ENCODE measurements at places on chromosomes 7 and 10.

- DNase-seq, result no peak
Observed at GRCh38 chr10:79239275-79239779, 107.9 kb upstream of the PPIF start.

DNA sequence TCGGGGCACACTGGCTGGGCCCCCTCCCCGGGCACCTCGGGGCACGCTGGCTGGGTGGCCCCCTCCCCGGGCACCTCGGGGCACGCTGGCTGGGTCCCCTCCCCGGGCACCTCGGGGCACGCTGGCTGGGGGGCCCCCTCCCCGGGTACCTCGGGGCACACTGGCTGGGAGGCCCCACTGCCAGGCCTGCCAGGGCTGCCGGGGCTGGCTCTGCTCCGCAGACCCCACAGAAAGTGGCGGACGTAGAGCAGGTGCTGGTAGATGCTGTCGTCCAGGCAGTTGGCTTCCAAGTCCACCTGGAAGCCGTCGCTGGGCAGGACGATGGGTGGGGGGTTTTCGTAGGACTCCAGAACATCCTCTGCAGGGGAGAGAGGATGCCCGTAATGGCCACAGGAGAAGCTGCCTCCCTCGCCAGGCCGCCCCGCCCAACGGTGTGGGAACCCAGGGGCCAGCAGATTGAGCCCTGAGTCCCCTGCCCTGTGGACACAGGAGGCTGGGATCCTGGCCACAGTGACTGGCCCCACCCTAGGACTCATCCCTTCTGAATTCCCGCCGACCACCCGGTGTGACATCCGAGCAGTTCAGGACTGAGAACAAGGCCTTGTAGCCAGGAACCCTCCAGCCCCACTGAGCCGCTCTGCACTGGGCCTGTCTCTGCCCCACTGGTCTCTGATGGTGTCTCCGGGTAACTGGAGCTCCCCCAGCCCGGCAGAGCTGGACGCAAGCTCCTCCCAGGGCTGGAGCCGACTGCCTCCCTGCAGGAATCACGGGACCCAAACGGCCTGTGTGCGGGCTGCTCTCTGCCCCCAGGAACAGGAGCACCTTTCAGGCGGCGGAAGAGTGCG lies 28.2 kb downstream of the AP5Z1 start:
- no peak for DNase-seq

DNA sequence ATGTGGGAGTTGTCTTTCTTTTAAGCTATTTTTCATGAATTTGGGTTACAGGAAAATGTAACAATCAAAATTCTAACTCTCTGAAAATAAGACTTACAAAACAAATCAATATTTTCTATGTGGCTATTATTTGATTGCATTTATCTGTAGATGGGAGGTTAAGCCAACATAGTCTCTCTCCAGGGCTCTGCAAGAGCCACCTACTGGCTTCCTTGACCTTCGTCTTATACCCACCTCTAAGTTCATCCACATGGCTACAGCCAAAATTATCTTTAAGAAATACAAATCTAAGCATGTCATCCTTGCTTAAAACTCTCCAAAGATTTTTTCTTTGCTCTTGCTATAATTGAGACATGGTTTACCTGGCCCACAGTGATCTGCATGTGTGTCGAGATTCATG lies 14.2 kb downstream of the GRM3 start:
- no peak for DNase-seq

GRCh38 chr7:154858836-154859537 lies 143.9 kb downstream of the PAXIP1 start:
- no peak for DNase-seq

- no peak for DNase-seq
Observed at GRCh38 chr7:102292813-102293798, 6.4 kb downstream of the SH2B2 start.

GRCh38 chr10:75801121-75801520 lies 369.7 kb downstream of the LRMDA start:
- no peak for DNase-seq

GRCh38 chr10:35420044-35420443 lies 83.7 kb downstream of the CCNY start:
- DNase-seq, result no peak

GRCh38 chr7:106566196-106566595 lies 94.8 kb downstream of the CCDC71L start:
- no peak for DNase-seq

DNA sequence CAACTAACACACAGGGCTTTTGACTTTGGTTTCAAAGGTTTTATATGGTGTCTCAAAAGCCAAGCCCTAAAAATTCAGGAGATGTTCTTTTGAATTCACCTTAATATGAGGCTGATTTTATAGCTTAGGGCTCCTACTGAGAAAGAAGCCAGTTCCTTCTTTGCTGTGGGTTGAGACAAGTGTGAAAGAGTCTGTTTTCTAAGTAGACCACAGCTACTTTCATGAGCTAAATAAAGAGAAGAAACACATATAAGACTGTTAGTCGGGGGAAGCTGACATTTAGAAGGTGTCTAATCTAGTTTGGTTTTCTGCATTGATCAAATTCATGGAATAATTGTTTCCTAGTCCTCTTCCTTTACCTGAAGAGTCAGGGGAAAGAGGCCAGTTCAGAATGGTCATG lies 332.1 kb upstream of the CELF2 start:
- no peak for DNase-seq

- no peak for DNase-seq
Observed at GRCh38 chr7:35520810-35521625, 173.9 kb downstream of the HERPUD2 start.

- no peak for DNase-seq
Observed at GRCh38 chr10:8566737-8567136, 512.2 kb downstream of the GATA3 start.

- no peak for DNase-seq
Observed at GRCh38 chr7:138008588-138009349, 6.9 kb upstream of the CREB3L2 start.

- DNase-seq, result no peak
Observed at GRCh38 chr10:118963933-118964332, 65.6 kb upstream of the NANOS1 start.

GRCh38 chr7:139791316-139791715 lies 13.5 kb upstream of the HIPK2 start:
- no peak for DNase-seq

GRCh38 chr10:114687459-114687858 lies 29.4 kb upstream of the ABLIM1 start:
- no peak for DNase-seq

DNA sequence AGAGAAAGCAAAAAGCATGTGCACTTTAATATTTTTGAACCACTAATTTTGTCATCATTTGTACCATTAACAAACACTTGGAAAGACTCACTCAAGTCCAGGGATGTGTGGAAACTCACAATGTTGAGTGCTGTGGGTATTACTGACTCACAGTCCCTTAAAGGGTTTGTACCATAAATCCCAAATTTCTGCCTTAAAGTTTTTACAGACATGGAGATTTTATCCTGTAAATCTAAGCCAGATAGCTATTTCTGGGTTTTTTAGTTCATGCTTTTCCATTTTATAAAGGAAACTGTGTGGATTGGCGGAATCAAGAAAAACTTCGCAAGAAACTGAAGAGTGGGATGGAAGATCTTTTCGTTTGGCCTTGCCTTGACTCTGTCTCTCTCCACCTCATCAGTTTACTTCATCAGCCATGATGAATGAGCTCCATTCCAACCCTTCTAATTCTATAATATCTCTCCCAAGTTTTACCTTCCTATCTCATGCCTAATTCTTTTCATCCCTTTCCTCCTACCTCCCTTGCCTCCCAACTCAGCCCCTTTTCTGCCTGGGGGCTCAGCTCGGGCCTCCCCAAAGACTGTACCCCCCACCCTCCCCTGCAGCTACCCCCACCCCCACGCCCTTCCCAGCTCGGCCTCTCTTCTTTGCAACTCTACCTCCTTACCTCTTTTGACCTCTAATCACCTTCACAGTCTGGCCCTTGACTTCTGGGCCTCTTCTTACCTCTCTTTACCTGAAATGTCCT lies 218.5 kb upstream of the MKLN1 start:
- no peak for DNase-seq

DNA sequence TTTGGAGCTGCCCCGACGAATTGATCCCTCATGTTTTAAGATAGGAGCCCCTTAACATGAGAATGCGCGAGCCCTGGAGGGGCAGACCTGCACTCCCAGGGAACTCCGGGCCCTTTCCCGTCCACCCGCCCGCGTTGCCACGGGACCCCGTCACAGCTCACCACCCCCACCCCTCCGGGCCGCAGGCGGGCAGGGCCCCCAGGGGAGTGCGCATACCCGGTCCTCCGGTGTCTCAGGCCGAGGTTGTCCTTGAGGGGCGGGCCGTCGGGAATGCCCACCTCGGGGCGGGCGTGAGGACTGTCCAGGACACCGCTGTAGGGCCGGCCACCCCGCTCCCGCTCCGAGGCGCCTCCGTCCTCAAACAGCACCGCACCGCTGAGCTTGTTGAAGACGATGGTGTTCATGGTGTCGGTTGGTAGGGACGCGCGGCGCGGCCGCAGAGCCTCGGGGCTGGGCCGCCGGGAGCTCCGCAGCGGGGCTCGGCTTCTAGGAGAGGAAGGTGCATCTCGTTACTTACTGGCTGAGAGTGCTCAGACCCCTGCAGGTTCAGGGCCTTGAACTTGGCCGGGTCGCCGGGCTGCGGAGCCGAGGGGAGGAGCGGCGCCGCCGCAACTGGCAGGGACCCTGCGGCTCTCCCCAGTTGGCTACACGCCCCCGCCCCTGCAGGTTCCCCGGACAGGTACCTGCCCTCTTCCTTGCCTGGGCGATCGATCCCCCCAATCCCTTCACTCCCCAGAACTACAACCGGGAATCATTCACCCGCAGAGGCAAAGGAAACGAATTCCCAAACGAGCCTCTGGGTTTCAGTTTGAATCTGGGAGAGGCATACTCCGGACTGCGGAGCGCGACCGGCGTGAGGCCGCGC lies 2.4 kb downstream of the MKX start:
- DNase-seq, result no peak

DNA sequence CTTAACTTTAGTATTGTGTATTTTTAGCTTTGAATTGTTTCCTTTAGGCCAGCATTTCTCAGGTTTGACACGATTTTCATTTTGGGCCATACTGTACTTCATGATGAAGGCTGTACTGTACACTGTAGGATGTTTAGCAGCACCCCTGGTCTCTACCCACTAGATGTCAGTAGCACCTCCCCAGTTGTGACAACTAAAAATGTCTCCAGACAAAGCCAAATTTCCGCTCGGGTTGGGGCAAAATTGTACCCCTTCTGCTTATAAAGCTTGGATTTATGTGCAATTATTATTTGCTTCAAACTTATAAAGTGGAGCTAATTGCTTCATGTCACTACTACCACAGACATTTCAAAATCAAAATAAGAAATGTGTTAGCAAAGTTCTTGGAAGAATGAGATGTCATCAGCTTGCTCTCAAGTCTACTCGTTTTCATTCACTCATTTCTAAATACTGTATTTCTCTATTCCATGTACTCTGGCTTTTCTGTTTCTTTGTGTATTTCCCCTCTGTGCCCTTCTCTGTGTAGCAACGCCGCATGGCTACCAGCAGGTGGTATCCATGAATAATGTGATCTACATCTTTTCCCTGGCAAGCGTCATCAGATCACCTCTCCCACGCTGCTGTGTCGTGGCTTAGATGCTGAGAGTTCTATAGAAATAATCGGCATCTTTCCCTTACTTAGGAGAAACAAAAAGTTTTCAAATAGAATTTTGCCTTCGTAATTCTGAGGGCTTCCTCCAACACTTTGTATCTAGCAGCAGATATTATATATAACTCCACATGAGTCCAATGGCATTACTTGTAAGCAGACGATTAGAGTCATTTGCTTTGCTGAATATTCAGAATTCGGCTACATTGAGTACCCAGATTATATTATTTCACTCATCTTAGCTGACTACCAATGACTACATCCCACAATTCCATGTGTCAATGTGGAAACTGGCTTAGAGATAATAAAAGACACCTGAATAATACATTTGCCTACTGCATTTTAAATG lies 47.8 kb upstream of the CALCR start:
- DNase-seq, result no peak

GRCh38 chr10:34008656-34009055 lies 674.2 kb upstream of the NRP1 start:
- DNase-seq, result no peak

GRCh38 chr7:44257618-44258422 lies 57.0 kb downstream of the YKT6 start:
- DNase-seq, result no peak

DNA sequence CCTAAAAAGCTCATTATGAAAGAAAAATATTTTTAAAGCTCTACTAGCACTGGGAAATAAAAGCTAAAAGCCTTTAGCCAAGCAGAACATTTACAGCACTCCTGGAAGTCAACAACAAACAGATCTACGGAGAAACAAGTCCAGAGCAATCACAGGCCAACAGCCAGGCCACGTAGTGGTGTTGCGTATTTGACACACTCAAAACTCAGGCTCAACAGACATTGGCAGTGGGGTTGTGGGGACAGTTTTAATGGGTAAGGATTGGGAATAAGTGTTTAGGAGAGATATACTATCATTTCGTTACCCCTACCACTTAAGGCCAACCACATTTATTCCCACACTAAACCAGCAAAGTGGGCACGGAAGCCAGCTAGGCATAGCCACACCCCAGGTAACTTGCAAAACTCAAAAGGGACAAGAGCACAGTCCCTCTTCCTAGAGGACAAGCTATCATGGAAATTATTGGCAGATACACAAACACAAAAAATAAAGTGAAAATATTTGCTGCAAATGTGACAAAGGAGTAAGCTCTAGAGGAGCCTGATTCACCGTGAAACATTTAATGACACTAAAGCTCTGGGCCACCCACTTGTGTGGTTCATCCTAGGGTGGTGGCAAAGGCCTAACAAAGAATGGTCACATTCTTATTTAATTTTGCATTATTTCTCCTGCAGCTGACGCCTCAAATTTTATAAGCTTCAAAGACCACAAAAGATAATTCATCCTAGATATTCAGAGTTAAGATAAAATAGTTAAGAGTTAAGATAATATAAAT lies 498.2 kb downstream of the TNS3 start:
- no peak for DNase-seq

DNA sequence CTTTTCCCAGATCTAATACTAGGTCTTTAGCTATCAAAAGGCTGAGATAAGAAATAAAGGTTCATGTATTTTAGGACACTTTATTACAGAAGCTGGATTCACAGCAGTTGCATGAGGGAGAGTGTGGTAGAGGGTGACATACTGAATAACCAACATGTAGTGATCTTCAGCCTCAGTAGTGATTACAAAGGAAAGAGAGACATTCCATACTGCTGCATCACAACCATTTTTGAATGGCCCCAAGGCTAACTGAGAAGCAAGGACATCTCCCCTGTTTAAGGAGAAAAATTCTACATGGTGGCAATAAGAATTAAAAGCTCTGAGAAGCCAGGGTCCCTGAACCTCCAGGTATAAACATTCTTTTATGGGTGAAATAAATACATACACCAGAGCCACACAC lies 35.3 kb downstream of the COG5 start:
- no peak for DNase-seq

- no peak for DNase-seq
Observed at GRCh38 chr7:11343818-11344413, 370.2 kb downstream of the PHF14 start.

Data from NCI-H510A (cell line).